ENCODE measurements at places on chromosomes 1 and 21. TPM values are rescaled to one million over a fixed set of nuclear protein-coding genes. Genes with fewer than 3 reads are reported as not detected.

Gene PLXNA2
- 66.0 TPM for total RNA-seq

Gene BGLAP
- not detected for total RNA-seq

Gene LCE3D
- not detected for total RNA-seq

Gene KDF1
- 1.2 TPM for total RNA-seq
